ENCODE measurements at places on chromosomes 13 and 19.

GRCh38 chr19:39257227-39257626 is 8.6 kb upstream of the IFNL4 start:
- no peak for DNase-seq

DNA sequence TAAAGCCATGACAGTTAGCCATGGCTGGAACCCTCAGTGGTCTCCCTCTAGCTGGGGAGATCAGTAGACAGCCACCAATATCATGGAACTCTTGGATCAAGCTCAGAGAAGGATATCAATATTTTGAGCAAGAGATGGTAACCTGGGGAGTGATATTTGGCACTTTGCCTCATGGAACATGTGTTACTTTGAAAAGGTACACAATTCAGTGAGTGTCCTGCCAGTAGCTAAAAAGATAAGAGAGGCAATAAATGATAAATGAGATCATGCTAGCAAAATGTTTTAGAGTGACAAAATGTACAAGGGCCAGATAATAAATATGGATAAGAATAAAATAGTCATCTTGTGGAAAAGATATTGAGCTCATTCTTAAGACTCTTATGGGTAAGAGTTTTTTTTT is 1618.7 kb downstream of the OLFM4 start:
- no peak for DNase-seq

GRCh38 chr13:100634696-100635095 is 39.9 kb downstream of the TMTC4 start:
- no peak for DNase-seq

DNA sequence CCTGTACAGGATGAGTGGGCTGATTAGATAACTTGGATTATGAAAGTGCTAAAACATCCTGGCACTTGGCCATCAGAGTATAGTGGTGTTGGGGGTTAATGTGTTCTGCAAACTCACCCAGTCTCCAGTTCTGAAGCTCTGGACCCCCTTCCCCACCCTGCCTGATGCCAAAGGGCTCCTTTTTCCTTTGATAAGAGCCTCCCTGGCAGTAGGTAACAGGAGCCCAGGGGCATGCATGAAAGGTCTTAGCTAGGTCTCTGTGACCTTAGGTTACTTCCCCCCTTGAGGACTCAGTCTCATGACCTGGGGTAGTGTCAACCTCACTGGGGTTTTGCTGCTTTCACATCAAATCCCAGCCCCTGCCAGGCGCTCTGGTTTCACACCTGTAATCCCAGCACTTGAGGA is 2.5 kb downstream of the RPS28 start:
- DNase-seq = no peak

- DNase-seq = no peak
Observed at GRCh38 chr13:100733261-100733660, 58.7 kb upstream of the TMTC4 start.

DNA sequence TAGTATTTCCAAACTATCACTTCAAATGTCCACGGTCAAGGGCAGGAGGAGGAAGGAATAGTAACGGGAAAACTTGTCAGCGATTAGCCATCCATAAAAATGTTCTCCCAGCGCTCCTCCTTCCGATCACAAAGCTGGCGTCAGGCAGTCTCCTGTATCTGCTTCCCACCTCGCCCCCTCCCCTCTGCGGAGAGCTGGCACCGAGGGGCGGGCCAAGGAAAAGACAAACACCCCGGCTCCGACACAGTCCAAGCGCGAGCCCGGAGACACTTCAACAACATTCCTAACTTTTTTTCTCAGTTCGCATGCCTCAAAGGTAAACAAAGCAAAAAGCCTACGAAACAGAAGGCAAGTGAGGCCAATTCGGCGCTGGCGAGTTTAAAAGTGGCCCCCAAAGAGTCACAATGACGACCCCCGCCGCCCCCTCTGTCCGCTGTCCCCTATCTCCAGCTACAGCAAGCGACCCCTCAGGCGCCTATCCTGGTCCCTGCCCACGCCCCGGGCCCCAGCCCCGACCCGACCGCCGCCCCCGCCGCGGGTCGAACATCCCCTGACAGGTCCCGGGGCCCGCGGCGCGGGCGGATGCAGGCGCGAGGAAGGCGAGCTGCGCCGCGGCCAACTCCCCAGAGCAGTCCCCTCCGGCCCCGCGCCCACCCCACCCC is 736 bp downstream of the SMAD9 start:
- no peak for DNase-seq

- DNase-seq = no peak
Observed at GRCh38 chr13:71067165-71067815, 799.7 kb downstream of the DACH1 start.

DNA sequence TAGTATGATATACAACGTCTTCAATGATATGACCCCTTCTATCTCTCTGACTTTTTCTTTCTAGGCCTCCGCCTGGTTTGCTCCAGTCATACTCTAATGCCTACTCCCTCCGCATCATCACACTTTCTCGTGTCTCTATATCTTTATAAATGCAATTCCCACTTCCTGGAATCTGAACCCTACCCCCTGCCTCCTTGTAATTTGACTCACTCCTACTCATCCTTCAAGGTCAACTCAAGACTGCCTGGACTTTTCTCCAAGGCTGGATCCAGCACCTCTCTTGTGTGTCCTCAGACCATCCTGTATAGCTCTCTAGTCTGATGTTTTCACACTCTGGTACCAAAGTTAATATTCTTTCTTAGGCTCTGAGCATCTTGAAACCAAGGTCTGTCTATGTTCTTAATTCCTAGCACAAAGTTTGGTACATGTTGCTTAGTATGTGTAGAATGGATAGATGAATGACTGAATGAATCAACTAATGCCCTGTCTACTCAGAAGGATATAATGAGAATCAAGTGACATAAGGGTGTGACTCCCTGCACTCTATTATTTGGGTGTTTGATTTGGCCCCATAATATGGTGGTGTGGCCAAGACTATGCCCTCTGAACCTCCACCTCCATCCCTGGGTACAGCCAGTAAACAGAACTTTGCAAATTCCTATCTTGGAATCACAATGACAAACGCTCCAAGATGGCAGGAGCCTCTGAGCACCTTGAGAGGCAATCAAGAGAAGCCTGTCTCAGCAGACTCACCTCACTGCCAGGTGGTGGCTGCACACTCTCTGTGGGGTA is 74.3 kb upstream of the SERP2 start:
- DNase-seq = no peak

DNA sequence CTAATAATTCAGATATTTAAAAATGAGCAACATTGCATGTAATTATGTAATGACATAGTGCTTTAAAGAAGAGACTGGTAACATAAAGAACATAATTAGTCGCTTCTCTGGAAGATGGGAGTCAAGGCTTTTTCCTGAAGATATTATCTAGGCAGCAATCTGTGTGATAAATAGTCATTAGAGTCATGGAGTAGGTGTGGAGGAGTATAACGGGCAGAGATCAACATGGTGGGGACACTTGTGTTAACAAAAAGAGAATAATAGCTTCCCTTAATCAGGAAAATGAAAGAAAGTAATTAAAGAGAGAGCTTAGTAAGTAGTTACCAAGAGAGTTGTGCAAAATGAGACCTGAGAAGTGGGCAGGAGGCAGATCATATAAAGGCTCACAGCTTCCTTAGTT is 1417.1 kb upstream of the ATXN8OS start:
- DNase-seq = no peak

DNA sequence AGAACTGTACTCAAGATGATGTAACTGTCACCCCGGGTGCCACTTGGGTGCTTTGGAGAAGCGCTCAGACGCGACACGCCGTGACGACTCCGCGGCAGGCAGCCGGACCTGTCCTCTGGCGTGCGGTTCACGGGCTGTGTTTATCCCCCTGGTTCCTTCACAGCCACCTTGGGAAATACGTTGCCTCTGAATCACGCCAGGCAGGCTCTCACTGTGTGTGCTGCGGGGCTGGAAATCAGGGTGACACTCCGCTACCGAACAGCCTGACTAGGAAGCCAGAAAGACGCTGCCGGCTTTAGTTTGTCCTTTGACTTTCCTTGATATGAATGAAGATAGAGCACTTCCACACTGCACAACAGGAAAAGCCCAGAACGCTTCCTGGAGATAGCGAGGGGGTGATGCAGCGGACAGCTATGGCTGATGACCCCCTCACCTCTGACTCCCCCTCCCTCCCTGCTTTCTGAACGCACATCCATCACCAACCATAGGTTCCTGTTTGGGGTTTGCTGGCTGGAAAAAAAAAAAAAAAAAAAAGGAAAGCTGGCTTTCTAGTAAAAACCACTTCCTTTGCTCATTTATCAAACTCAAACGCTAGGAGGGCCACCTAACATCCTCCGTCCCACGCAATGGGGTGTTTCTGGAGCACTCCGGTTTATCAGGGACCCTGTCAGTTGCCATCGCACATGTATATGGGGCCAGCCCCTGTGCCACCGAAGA is 3.7 kb upstream of the GP6 start:
- no peak for DNase-seq

DNA sequence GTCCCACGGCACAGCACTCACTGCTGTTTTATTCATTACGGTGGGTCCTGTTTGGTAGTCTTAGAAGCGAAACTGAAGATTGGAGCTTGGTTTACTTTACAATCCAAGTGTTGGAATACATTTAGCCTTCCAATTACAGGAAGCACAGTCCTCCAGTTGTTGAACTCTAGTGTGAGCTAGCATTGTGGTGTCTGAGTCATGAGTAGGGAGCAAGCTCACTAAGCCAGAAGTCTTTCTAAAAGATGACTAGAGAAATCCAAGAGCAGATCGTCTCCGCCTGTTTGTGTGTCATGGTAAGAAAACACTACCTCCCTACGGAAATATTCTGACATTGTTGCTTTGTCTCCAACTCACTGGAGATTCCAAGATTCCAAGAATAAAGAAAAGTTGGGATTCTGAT is 10.1 kb upstream of the SHISA2 start:
- no peak for DNase-seq

GRCh38 chr19:40717880-40718773 is 1.2 kb downstream of the ITPKC start:
- DNase-seq = no peak

DNA sequence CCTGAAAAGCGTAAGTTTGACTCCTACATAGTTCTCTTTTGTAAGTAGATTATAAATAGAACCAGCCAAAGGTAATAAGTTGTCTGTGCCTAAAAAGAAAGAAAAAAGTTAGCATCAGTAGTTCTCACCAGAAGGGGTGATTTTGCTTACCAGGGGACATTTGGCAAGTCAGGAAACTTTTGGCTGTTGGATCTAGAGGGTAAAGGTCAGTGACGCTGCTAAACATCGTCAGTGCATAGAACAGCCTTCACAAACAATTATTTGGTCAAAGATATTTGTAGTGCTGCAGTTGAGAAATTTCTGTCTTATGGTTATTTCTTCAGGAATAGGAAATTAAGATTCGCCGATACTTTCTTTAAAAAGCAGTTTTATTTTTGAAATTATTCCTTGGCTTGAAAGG is 2.0 kb downstream of the USPL1 start:
- no peak for DNase-seq
